ENCODE measurements at places on chromosomes 3 and 15. TPM values are rescaled to one million over a fixed set of nuclear protein-coding genes. Genes with fewer than 3 reads are reported as not detected.

GRCh38 chr3:170420307-170420821 is 1.7 kb downstream of the CLDN11 start:
- no peak for DNase-seq

GRCh38 chr15:47846876-47847275 is 129.6 kb downstream of the SEMA6D start:
- no peak for DNase-seq

GRCh38 chr3:31687020-31687802 is 154.5 kb downstream of the STT3B start:
- no peak for DNase-seq

DNA sequence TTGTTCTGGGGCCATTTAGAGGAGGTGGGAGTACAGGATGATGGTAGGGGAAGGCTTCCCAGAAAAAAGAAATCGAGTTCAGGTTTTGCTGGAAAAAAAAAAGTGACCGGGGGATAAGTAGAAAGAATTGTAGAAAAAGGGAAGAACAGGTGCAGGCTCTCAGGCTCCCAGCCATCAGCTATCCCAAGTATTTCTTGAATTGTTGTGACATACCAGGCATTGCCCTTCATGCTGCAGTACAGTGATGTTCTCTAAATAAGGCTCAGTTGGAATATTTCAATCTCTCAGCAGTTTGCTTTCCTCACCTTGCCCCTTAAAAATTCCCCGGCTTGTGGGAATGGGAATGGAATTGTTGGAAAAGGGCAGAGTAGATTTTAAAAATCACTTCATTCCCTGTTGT is 82.5 kb upstream of the RGMA start:
- no peak for DNase-seq

DNA sequence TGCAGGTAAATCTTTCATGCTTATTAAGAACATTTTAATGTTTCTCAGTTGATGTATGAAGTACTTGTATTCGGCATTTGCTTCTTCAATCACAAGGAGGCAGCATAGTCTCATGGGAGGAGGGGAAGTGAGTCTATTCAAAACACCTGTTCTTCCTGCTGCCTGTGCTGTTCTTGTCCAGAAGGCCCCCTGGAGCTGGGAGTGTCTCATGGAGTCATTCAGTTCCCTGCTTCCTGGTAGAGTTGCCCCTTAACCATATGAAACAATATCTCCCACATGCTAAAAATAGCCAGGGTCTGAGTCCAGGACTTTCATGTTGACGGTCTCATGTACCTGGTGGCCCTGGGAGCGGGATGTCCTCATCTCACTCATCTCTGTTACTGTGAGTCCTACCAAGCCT is 15.5 kb upstream of the PPP1R2 start:
- no peak for DNase-seq

DNA sequence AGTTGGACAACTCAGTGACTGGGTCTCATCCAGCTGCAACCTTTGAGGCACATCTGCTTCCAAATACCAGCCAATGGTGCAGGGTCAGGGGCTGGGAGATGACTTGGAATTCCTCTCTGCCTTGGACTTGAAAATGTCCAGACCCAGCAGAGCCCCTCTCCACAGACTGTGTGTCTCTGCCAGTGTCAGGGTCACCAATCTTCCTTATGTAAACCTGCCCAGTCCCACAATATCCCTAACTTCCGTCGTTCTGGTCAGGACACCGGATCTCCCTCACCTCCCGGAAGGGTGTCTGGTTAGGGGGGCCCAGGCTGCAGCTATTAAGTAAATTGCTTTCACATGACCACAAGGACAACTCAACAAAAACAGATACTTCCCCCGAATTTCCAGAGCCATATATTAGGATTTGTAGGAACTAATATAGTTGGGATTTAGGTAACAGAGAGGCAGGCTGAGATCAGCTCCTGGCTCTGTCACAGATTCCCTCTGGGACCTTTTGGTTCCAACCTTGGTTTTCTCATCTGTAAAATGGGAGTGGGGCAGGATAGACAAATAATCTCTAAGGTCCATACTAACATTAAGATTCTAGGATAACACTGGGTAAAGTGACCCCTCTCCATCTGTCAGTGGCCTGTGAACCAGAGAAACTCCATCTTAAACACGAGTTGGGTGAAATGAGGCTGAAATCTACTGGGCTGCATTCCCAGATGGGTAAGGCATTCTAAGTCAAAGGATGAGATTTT is 30.8 kb downstream of the IGDCC3 start:
- peak; percentile 15 for DNase-seq

- no peak for DNase-seq
These were observed 18.6 kb upstream of the C15orf40 start for GRCh38 chr15:83030021-83030420.

GRCh38 chr3:66361356-66361755 is 139.5 kb downstream of the LRIG1 start:
- no peak for DNase-seq

- no peak for DNase-seq
These were observed 39.5 kb upstream of the MGA start for GRCh38 chr15:41620536-41621199.

GRCh38 chr3:41681479-41681878 is 280.4 kb downstream of the ULK4 start:
- no peak for DNase-seq

DNA sequence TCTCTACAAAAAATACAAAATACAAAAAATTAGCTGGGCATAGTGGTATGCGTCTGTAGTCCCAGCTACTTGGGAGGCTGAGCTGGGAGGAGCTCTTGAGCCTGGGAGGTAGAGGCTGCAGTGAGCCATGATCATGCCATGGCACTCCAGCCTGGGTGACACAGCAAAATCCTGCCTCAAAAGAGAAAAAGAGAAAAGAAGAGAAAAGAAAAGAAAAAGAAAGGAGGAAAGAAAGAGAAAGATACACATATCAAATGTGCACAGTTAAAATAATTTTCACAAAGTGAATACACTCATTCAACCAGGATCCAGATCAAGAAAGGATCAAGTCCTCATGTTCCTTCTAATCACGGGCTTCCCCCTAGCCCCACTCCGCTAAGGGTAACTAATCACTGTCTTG is 5.8 kb upstream of the C15orf61 start:
- DNase-seq: no peak

- DNase-seq: no peak
These were observed 2.2 kb downstream of the XXYLT1 start for GRCh38 chr3:195268576-195269309.

- no peak for DNase-seq
These were observed 319.2 kb upstream of the LRRFIP2 start for GRCh38 chr3:37493485-37494080.

- DNase-seq: no peak
These were observed 383.0 kb upstream of the RARB start for GRCh38 chr3:25044762-25045710.

- no peak for DNase-seq
These were observed 99.4 kb downstream of the FLNB start for GRCh38 chr3:58107597-58107996.

DNA sequence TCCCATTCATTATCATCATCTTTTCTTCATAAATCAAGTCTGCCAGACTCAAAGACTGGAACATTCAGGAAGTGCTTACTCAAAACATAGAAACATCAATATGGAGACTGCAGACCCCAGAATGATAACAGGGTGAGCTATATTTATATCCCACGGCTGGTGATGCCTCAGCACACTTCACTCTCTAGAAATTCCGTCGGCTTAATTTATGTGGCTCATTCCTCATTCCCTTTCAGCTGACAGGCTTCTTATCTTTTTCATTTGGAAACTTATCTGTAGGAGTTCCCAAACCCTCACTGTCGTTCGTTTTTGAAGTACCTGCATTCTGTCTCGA is 45.5 kb downstream of the RFTN1 start:
- DNase-seq: no peak

- no peak for DNase-seq
These were observed 107.2 kb upstream of the MME start for GRCh38 chr3:154972951-154973350.

GRCh38 chr3:78729946-78730345 is 1037.9 kb downstream of the ROBO1 start:
- DNase-seq: no peak

DNA sequence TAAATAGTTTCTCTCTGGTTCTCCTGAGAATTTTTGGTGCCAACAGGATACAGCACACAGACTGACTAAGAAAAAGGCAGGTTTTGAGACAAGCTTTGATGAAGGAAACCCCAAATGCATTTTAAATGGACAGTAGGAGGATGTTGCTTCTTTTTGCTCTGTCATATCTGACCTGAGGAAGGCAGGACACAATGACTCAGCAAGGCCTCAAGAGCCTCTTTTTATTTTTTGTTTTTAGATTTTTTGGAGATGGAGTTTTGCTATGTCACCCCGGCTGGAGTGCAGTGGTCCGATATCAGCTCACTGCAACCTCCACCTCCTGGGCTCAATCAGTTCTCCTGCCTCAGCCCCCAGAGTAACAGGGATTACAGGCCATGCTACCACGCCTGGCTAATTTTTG is 16.9 kb upstream of the KNG1 start:
- no peak for DNase-seq

DNA sequence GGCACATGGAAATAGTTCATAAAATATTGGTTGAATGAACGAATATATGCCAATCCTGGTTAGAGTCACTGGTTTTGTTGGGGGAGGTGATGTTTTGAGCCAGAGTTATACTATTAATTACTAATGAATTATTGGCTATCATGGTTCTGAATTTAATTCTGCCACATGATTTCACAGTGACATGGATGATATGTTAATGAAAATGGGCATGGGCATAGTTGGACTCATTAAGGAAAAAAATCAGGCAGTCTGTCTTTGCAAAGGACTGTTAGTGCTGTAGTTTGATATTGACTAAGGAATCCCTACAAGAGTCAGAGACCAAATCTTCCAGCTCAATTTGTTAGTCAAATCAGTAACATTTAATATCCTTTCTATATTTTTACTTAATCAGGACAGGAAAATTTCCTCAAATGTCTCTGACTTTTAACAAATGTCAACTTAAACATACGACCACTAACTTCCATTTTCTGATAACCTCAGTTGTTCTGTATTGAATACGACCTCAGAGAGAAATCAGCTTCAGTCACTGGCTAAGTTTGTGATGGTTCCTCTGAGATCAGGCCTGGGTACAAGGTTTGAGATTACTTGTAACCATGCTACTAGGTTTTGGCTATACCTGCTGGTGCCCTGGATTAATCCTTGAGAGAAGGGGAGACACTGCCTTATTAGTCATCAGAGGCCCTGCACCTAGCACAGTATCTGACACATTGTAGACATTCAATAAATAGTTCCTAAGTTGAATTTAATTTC is 13.3 kb downstream of the NFKBIZ start:
- DNase-seq: no peak

DNA sequence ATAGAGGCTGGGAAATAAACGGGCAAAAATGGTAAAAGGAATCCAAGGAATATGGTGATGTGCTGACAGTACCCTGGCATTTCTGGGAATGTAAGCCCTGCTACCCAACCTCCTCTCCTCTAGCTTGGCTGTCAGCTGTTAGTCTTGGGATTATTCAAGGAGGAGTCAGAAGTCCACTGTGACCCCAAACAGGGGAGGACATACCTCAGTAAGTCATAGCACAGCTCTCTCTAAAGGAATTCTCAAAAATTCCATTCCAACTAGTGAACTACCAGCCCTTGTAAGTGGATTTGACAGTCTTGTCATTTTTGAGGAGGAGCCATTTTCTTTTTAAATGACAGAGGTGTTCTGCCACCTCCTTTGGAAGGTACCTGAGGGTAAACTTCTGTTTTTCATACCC is 207.5 kb downstream of the PDCD6IP start:
- DNase-seq: no peak

DNA sequence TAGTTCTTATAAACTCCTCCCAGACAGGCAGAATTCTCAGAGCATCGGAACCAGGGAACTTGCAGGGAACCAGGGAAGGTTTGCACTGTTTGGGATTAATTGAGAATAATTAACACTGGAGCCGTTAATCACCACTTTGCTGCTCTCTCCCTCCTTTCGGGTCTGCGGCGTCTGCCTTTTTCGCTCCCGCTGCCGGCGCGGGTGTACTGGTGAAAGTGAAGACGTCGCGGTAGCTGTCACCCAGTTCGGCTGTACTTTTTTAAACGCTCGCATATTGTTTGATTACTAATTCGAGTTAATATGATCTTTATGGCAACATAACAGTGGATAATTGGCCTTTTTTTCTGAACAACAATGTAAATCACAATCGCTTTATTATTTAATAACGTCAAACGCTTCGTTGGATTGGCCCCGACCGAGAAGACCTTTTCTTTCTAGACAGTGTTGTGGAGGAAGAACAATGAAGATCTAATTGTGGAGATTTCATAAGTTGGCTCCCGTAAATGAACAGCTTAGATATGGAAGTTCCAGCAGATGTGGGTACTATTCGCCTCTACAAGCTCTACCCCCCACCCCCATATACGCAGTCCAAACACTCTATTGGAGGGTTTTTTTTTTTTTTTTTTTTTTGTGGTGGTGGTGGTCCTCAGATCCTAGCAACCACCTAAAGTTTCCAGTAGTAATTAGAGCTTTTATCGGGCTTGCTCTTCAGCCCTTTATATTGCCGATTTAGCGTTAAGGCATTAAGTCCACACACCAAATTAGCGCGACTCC is 12.7 kb downstream of the SOX2 start:
- no peak for DNase-seq

- DNase-seq: no peak
These were observed 271.4 kb upstream of the RARB start for GRCh38 chr3:25156626-25157025.

GRCh38 chr3:83934192-83935021 is 1024.4 kb upstream of the CADM2 start:
- no peak for DNase-seq

GRCh38 chr15:89052474-89052873 is 35.8 kb upstream of the ABHD2 start:
- DNase-seq: no peak

GRCh38 chr15:33137101-33137500 is 57.4 kb downstream of the FMN1 start:
- no peak for DNase-seq

DNA sequence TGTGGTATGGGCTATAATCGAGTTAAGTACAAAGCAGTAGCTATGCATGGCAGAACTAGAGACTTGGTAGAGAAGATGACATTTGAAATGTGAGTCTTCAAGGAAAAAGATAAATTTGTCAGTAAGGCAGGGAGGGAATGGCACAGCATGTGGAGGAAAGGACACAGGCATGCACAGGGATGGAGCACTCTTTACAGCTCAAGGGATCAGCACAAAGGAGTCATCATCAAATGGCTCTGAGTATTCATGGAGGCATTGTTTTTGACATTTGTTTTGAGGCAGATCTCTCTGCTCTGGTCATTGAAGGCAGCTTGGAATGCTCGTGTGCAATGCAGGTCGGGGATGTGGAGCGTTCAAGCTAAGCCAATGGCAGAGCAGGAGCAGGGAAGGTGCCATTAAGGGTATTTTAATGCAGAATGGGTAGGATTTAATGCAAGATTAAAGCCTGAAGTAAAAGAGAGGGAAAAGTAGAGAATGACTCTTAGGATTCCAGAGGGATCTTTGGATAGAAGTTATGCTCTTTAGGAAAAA is 213.0 kb downstream of the MYRIP start:
- DNase-seq: no peak

The GOLGA8M gene
- total RNA-seq: 2.7 TPM

The SH2D7 gene
- total RNA-seq: not detected

The IVD gene
- 72.4 TPM for total RNA-seq

The ELL3 gene
- total RNA-seq: 1.7 TPM

The PTX3 gene
- 21.4 TPM for total RNA-seq

The ATP13A5 gene
- not detected for total RNA-seq

The FBLN2 gene
- 7.4 TPM for total RNA-seq

The EPHB3 gene
- 1.8 TPM for total RNA-seq
